ENCODE measurements at places on chromosomes 6 and 20. TPM values are rescaled to one million over a fixed set of nuclear protein-coding genes. Genes with fewer than 3 reads are reported as not detected.

PTPRT gene
- 0.37 TPM for polyA plus RNA-seq

MTFR2 gene
- polyA plus RNA-seq: 1.8 TPM

SAMD10 gene
- polyA plus RNA-seq: 4.7 TPM

SLC12A5 gene
- polyA plus RNA-seq: not detected

GLP1R gene
- polyA plus RNA-seq: 0.06 TPM
